ENCODE measurements at places on chromosomes 4 and X. TPM values are rescaled to one million over a fixed set of nuclear protein-coding genes. Genes with fewer than 3 reads are reported as not detected.

The RTL5 gene
- total RNA-seq = 8.4 TPM

The SMIM31 gene
- total RNA-seq = not detected

The PRSS12 gene
- total RNA-seq = 3.1 TPM

The NALF2 gene
- 2.3 TPM for total RNA-seq
